HAP-1 (cell line): ENCODE measurements at places on chromosomes 7 and 10.
A peak's percentile ranks its signal among the peaks of the same experiment; 100 is the strongest.

DNA sequence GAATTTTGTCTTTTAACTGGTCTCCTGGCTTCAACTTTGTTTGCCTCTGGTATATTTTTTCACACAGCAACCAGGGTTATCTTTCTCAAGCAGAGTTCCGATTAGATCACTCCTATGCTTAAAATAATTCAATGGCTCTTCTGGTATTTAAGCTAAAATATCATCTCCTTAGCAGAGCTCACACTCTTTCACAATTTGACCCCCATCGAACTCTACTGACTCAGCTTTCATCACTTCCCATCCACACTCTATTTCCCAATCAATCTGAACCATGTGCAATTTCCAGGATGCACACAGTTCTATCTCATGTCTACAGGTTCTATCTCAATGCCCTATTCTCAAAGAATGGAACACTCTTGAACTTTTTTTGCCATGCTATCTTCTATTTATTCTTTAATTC is 809.5 kb downstream of the GRID1 start:
- no peak for DNase-seq

DNA sequence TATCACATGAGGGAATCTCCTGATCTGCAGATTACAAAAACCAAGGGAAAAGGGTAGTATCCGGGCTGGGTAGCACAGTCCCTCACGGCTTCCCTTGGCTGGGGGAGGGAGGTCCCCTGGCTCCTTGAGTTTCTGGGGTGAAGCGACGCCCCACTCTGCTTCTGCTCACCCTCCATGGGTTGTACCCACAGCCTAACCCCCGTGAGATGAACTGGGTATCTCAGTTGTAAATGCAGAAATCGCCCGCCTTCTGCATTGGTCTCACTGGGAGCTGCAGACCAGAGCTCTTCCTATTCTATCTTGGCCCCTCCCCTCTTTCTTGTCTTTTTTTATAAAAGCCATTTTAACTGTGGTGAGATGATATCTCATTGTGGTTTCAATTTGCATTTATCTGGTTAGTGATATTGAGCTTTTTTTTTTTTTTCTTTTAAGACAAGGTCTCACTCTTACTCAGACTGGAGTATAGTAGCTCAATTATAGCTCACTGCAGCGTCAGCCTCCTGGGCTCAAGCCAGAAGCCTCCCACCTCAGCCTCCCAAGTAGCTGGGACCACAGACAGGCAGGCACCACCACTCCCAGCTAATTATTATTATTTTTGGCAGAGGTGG is 87.8 kb downstream of the ABCC2 start:
- DNase-seq, result no peak

DNA sequence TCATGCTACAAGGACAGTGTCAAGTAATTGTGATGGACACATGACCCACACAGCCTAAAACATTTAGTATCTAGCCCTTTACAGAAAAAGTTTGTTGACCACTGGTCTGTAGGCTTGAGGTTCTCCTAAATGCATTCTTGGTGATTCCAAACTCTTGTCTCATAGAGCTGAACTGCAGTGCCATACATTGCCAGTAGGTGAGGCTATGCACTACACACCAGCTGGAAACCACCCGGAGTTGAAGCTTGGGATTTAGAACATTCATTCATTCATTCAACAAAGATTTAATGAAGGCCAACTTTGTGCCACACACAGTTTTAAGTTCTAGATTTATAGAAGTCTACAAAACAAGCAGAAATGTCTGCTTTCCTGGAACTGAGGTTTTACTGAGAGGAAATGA is 77.3 kb upstream of the TCF7L2 start:
- no peak for DNase-seq

DNA sequence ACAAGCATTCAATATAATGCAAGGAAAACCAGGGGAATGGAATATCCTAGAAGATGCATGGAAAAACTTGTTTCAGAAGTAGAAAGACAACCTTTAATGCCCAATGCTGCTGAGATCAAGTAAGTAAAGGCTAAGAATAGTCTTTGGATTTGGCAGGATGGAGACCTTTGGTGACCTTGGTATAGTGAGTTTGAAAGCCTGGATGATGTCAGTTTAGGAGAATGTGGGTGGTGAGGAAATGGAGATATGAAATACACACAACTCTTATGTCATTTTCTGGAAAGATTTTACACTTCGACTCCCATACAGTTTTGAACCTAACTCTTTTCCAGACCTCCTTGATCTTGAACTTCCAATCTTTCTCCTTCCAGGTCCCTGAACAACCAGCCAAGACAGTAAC is 185.7 kb downstream of the TFEC start:
- no peak for DNase-seq

GRCh38 chr7:55131142-55131929 is 112.5 kb downstream of the EGFR start:
- no peak for DNase-seq

DNA sequence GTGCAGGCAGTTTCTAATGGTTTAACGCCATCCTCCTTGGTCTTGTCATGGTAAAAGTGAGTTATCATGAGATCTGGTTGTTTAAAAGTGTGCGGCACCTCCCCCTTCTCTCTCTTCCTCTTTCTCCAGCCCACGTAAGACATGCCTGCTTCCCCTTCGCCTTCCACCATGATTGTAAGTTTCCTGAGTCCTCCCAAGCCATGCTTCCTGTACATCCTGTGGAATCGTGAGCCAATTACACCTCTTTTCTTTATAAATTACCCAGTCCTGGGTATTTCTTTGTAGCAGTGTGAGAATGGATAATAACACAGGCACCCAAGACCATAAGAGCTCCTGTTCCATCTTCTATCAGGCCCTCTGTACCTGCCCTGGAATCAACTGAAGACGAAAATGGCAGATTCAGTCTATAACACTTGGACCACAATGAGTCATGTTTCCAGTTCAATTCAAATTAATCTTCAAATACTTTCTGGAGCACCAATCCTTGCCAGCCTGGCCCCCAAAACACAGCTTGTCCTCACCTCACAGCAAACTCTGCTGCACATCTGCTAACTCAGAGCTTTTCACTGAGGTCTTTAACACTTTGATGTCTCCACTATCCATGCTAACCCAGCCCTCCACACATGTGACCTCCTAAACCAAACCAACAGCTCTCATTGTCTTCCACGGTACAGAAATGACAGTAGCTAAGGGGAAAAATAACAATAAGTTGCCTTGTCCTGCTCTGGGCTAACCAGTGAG is 73.2 kb downstream of the SFMBT2 start:
- no peak for DNase-seq

DNA sequence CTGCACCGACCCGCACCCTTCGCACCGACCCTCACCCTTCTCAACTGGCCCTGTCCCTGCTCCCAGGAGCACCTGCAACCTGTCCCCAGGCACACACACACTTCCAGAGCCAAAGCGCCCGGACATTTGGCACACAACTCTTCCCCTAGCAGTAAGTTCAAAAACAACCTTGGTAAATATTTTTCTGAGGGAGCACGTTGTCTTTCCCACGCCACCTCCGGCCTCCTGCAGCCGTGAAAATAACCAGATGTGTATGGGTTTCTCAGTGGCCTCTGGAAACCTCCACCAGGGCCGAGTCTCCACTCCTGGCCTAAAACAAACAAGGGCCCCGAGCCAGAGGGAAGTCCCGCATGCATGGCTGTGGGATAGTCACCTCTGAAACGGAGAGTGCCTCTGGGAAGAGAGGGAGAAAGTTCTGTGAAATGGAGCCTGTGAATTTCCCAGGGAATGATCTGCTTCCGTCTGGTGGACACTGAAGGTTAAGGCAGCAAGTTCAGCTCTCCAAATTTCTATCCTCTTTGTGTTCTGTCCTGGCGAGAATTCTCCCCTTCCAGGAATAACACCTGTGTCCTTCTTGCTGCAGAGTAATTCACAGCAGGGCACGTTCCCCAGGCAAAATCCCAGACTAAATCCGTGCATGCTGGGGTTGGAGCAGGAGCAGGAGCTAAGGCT is 15.8 kb downstream of the PODXL start:
- DNase-seq, result no peak

DNA sequence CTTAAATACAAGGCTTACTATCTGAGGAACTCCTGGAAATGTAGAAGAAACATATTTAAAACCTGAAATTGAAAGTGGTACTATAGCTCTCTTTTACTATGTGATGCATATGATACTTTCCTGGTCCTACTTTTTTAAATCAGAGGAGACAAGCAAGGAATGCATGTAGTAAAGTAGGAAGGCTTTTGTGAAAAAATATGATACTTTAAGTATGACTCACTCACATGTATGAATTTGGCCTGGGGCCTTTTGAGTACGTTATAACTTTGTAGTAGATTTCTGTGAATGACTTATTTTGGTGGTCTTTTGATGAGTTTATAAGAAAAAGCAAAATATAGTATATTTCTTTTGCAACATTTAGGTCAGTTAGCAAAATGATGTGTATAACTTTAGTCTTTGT is 53.8 kb downstream of the TAX1BP1 start:
- DNase-seq, result no peak

DNA sequence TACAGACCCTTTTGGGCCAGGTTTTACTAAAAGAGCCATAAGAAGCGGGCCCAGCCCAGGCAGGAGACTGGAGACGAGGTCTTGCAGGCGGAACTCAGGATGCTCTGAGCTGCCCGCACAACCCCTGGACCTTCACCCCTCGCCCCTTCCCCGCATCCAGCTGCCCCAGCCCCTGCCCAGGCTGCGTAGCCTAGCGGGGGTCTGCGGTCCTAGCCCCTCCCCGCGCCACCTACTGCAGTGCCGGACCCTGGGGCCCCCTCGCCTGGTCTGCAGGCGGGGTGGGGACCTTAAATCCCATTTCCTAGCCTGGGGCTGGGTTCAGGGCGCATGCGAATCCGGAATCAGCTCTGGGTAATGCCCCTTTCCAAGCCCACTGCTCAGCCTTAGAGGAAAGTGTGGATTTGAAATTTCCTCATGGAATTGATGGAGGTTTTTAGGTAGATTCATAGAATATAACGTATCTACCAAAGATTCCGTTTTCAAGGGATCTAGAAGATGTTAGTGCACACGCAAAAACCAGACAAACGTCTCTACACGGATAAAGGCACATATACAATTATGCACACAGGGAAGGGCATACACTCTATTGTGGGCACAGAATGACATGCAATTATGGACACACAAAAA is 546 bp upstream of the HOXA3 start:
- DNase-seq, result no peak

GRCh38 chr10:111081595-111081994 is 4.8 kb downstream of the ADRA2A start:
- DNase-seq, result no peak

- DNase-seq, result peak; percentile 77
These were observed 609.4 kb upstream of the PCDH15 start for GRCh38 chr10:55410415-55410885.

- DNase-seq, result no peak
These were observed 16.0 kb downstream of the SFTPD start for GRCh38 chr10:79932841-79933379.

DNA sequence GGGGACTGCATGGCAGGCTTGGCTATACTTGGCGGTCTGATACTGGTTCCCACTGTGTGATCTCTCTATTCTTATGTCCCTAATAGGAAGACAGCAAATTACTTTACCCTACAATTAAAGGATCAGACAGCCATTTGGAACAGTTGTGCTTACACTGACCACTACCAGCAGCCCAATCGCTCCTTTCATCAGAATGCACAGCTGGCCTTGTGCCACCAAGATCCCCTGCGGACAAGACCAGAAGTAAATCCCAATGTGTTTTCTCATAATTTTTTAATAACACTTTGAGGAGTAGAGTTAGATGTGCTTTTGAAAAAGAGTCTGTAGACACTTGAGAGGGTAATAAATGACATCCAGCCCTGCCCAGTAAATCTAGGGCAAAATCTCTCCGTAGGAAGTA is 297.2 kb upstream of the ZNF32 start:
- DNase-seq, result no peak

DNA sequence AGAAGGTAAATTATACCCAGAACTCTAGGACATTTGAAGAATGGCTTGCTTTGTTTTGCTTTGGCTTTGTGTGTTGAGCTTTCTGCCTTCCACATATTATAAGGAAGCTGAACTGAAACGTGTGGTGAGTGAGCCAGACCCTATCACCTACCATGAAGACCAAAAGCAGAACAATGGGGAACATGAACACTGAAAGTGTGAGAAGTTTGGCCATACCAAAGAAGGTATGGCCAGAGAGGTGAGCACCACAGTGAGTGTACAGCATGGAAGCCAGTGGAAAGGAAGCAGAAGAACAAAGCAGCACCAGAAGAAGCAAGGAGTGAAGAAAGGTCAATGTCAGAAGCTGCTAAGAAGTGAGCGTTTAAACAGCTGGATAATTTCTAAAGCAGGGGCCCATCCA is 59.7 kb upstream of the CCDC71L start:
- no peak for DNase-seq
